ENCODE measurements at places on chromosomes 11 and 22. TPM values are rescaled to one million over a fixed set of nuclear protein-coding genes. Genes with fewer than 3 reads are reported as not detected.

Gene OR10G4
- 0.13 TPM for total RNA-seq

Gene FEN1
- 63.8 TPM for total RNA-seq

Gene KDM4D
- 1.1 TPM for total RNA-seq

Gene PRRG4
- total RNA-seq: 0.43 TPM

Gene TYR
- not detected for total RNA-seq

Gene CHRM1
- not detected for total RNA-seq

Gene RBFOX2
- total RNA-seq: 181 TPM

Gene SNX19
- total RNA-seq: 90.2 TPM

Gene FAM111B
- 29.9 TPM for total RNA-seq

Gene TTC36
- 0.50 TPM for total RNA-seq

Gene TRAF6
- 16.2 TPM for total RNA-seq

Gene OR5B21
- not detected for total RNA-seq

Gene ATXN10
- total RNA-seq: 96.1 TPM

Gene SLC7A4
- total RNA-seq: not detected

Gene SLC17A6
- not detected for total RNA-seq

Gene FOXR1
- not detected for total RNA-seq
